ENCODE measurements at places on chromosomes 4 and X.

DNA sequence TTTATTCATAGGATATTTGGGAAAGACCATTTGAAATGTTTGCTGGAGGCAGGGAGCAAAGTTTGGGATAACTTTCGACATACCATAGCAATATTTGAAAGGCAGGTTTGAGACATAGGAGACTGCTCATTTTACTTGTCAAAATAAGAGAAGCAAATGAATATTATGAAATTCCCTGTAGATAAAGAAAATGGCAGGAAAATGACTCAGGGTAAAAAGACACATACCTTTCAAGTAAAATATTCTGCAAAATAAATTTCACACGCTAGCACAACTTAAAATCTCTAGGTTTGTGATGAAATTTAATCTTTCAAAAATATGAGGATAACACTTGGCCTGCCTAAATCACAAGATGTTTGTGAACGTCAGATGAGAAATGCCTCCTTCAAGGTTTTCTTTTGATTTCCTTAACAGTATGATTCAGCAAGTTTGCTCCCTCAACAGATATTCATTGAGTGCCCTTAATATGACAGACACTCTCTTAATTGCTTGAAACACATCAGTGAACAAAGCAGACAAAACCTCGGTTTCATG, 6.6 kb downstream of the TMEM156 start:
- DNase-seq = peak; percentile 67

DNA sequence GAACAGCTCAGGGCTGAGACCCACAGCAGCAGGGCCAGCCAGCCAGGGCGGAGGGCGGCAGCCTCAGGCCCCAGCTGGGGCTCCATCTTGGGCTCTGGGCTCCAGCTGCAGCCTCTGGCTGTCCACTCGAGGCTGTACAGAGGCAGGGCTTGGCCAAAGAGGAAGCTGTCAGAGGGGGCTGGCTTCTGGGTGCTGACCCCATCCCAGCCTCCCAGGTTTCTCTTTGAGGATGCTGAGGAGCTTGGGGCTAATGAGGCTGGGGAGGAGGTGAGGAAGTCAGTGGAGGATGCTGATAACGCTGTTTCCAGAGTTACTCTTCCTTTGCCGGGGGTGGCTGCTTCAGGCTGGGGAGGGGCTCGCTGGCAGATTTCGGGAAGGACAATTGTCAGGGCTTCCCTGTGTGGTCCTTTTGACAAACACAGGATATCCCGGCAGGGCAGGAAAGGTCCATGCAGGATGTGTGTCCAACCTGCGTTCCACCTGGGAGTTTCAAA, at the start of gene DIPK2B:
DIPK2B (minus strand) TSS at position 136 of the 494 bp plus-strand sequence; CDS start at position 86, 50 bp downstream.
- peak; percentile 79 for DNase-seq

DNA sequence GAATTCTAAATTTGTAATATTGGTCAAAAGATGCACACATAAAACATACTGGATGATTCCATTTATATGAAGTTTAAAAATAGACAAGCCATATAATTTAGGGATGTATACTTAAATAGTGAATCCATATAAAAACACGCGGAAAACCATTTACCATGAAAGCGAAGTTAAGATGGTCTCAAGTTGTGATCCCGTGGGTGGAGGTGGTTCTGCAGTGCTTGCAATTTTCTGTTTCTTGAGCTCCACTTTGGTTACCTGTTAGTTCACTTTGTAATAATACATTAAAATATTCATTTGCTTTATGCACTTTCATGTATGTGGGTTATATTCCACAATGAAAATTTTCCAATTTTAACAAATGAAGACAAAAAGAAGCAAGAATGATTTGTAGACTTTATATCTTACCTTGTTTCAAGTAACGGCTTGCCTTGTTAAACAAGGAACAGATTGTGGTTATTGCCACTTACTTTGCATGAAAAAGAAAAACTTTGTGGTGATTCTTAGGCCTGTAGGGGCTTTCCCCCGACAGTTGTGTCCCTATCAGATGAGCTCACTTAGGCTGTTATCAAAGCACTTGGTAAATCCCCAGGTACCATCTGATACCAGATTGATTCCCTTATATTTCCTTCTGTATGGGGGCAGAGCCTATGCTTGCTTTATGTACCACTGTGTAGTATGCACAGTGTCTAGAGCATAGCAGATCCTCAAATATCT, 12.2 kb downstream of the UCP1 start:
- no peak for DNase-seq

GRCh38 chr4:174091130-174091529, 192.3 kb downstream of the FBXO8 start:
- no peak for DNase-seq

DNA sequence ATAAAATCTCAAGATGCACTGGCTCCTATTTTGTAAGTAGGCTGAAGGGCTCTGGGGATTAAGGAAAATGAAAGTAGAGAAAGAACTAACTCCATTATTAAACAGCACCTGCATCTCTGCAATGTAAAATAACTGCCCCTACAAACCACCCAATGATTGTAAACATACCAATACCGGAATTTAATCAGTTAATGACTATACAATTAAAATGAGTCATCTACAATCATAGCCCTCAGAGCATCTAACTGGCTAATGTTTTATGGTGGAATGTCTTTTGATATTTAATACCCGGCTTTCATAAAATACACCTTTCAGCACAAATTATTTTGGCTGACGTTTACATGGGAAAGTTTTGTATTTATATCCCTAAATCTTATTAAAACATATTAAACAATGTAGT, 142.3 kb downstream of the PAPSS1 start:
- DNase-seq = no peak

All from endothelial cell of umbilical vein (primary cell).